ENCODE measurements at places on chromosomes 16 and 17. TPM values are rescaled to one million over a fixed set of nuclear protein-coding genes. Genes with fewer than 3 reads are reported as not detected.

DNA sequence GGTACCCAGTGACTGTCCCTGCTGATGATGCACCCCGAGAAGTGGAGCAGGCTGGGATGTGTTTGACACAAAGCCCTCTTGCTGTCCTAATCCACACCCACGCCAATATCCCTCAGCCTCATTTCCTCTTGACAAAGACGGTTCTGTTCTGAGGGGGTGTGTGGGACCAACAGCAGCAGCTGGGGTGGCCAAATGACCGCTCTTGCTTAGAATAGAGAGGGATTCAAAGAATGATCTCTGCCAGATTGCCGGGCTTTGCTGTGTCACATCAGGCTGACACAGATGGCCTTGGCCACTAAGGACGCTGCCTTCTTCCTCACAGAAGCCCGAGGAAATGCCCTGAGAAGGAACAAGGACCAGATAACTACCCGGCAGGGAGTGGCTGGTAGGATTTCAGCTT lies 250.7 kb downstream of the NTN1 start:
- peaks cover 11% of the 10 kb centered on the region for H3K4me1 ChIP-seq
- no peak overlapping the region for H3K4me3 ChIP-seq
- DNase-seq: no peak
- peaks cover 4% of the 10 kb centered on the region for H3K36me3 ChIP-seq
- no peak overlapping the region for H3K27ac ChIP-seq

GRCh38 chr17:51802544-51802943 lies 356.0 kb downstream of the CA10 start:
- H3K27ac ChIP-seq: no peak overlapping the region
- DNase-seq: no peak
- peaks cover 41% of the 10 kb centered on the region for H3K27me3 ChIP-seq
- H3K4me3 ChIP-seq: no peak overlapping the region
- no peaks in the 10 kb centered on the region for H3K36me3 ChIP-seq
- no peaks in the 10 kb centered on the region for H3K4me1 ChIP-seq

Gene ENPP7
- total RNA-seq: 20.5 TPM

Gene CBX8
- total RNA-seq: 13.3 TPM

All from type B pancreatic cell (in vitro differentiated cells).